ENCODE measurements at places on chromosomes 11 and 22.

GRCh38 chr11:99370549-99371216 lies 349.9 kb downstream of the CNTN5 start:
- peak; percentile 55 for DNase-seq

GRCh38 chr11:130308059-130308458 lies 6.7 kb downstream of the ZBTB44 start:
- no peak for DNase-seq

DNA sequence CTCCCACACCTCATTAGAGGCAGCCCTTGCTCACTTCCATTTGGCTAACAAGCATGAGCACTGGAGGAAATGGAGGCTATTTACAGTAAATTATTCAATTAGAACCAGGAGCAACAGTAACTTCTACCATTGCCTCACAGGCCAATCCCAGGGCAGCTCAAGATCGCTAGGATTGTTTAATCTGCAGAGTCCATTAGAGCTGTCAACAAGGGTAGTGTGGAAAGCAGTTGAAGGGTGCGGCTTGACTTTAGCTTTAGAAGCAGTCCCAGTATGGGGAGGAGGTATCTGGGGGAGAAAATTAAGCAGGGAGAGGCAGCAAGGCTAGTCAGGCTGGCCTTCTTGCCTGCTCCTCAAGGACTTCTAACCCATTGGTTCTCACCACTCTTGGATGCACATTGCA lies 38.3 kb upstream of the CYP2R1 start:
- DNase-seq = no peak

DNA sequence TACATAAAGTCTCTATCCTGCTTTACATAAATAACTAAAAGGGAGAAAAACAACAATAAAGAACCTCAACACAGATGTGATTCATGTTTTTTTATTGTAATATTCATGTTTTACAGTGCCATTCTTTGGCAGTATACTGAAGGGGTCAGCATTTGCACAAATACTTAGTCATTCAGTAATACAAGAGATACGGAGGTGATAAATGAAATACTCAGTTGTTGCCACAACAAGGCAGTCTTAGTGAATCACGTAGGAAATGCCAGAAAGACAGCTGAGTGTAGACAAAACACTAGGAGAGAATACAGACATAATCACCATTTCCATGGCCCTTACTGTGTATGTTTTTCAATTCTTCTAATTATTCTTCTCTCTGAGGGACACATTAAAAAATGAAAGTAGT lies 910.4 kb downstream of the METTL15 start:
- DNase-seq = peak; percentile 56

DNA sequence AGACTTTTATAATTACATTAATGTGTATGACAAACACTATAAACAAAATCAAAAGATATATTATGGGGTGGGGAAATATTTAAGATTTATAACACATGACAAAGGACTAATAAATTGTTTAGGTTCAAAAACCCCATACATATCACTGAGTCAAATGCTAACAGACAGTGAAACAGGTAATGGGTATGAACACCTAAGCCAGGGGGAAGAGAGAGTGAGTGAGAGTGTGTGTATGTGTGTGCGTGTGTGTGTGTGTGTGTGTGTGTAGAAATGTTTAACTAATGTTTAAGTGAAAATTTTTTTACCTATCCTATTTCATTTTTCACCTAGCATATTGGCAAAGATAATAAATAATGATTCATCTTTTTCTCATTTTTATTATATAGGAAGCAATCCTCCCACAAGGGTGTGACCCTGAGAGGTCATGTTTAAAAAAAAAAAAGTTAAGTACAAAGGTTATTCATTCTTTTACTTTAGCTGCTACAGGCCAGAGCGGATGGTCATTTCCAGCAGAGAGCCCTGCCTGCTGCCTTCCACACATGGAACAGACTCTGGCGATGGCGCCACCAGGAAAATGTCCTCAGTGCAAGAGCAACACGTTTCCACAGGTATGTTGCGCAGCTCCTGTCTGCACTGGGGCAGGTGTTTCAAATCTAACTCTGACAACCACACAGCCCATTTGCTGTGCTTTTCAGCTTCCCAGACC lies 72.9 kb downstream of the PISD start:
- DNase-seq = no peak

All from mesendoderm (in vitro differentiated cells).